Suppressor macrophage treated with lipopolysaccharide for 4 hours (primary cell): ENCODE measurements at places on chromosomes 7 and 10.
A peak's percentile ranks its signal among the peaks of the same experiment; 100 is the strongest.

- no peak for DNase-seq
Measured at GRCh38 chr10:51999096-51999495, 299.7 kb upstream of the CSTF2T start.

GRCh38 chr10:24039897-24040296, 169.0 kb upstream of the KIAA1217 start:
- DNase-seq = no peak

DNA sequence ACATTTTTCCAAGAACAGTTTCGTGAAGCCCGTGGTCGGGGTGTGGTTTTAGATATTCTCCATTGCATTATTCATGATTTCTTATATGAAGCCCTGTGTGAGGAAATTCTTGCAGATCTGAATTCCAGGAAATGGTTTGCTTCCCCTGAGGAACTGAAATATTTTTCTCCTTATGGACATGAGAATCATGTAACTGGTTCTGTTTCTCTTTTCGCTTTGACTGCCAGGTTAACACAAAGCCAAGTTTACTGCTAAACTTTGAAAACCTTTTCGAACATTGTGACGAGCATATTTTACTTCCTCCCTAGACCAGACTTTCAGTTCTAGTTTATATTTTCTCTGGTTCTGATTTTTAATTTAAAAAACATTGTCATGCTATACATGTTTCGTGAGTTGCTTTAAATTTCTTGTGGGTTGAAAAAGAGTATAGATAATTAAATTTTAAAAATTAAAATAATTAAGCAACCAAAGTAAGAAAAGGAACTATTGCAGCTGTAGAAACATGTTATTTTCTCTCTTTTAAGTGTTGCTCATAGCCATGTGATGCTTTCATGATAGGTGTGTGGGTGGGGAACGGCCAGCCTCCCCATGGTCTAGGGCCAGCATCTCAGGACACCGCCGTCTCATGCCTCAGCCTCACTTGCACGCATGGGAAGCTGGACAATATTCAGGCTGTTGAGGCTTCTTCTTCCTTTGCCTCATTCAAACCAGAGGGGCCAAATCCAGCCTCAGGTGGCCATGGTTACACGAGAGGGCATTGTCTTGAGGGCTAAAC, 97.1 kb downstream of the CREB5 start:
- DNase-seq = peak; percentile 95

DNA sequence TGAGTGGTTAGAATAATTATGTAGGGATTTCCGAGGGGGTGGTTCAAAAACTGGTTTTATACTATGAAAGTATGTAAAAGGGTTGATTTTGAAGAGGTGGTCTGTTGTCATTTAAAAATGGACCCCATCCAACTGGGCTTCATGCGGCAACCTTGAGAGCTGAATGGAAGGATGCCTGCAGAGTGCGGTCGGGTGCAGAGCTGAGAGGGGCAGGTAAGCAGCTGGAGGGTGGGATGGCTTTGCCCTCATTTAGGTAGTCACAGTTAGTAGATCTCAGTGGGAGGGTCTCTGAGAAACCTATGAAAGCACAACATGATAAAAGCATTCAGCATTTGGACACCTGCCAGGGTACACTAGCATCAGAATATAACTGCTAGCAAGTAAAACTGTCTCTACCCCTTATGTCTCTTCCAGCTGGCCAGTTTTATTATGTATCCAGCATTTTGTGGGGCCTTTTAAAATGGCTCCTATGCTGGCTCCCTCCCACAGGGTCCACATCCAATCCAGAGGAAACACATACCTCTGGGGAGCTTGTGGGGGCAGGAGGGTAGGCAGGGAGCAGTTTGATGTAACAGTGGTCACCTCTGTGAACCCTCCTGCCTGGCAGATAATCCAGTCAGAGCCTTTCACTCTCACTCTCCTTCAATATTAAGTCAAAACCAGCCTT, 75.9 kb upstream of the MAGI2 start:
- no peak for DNase-seq

DNA sequence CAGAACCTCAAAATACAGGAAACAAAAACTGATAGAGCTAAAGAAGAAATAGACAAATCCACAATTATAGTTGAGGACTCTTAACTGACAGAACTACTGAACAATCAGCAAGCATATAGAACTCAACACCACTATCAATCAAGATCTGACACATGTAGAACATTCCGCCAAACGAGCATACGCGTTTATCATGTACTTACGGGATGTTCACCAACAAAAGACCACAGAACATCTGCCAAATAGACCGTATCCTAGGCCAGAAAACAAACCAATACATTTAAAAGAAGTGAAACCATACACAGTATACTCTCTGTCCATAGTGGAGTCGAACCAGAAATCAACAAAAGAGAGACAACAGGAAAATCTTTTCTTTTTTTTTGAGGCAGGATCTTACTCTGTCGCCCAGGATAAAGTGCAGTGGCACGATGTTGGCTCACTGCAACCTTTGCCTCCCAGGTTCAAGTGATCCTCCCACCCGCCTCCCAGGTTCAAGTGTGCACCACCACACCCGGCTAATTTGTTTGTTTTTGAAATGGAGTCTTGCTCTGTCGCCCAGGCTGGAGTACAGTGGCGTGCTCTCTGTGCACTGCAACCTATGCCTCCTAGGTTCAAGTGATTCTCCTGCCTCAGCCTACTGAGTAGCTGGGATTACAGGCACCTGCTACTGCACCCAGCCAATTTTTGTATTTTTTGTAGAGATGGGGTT, 5.1 kb downstream of the GNA12 start:
- no peak for DNase-seq

DNA sequence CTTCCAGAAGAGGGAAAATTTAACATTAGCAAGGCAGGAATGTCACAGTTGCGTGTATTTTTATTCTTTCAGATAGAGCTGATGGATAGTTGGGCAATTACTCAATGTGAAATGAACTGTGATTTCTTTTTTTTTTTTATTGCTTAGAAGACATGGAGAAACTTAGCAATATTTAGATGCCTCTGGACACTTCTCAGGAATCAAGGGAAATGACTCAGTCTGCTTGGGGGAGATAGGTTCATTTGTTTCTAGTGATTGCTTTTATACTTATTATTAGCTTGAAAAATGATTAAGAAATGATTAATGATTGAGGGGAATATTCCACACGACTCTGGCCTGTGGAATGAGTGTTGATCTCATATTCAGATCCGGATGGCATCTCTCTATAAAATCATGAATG, 33.1 kb upstream of the TBX20 start:
- no peak for DNase-seq

GRCh38 chr7:157757776-157758467, 421.1 kb downstream of the DNAJB6 start:
- no peak for DNase-seq

- DNase-seq = no peak
Measured at GRCh38 chr7:137036768-137037167, 168.3 kb downstream of the CHRM2 start.

DNA sequence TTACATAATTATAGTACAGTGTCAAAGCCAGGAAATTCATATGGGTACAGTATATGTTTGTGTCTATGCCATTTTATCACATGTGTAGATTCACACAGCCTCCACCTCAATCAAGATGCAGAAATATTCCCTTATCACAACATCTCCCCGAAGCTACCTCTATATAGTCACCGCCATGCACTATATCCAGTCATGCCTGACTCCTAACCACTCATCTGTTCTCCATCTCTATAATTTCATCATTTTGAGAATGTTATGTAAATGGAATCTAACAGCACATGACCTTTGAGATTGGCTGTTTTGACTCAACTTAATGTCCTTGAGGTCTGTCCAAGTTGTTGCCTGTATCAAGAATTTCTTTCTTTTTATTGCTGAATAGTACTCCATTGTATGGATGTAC, 22.3 kb upstream of the SLC25A13 start:
- DNase-seq = no peak

- DNase-seq = no peak
Measured at GRCh38 chr7:51017576-51018535, 235.2 kb upstream of the GRB10 start.

GRCh38 chr7:124101173-124101768, 68.4 kb upstream of the TMEM229A start:
- DNase-seq = peak; percentile 15
